Mesendoderm (in vitro differentiated cells): ENCODE measurements at places on chromosomes 3 and 15.
A peak's percentile ranks its signal among the peaks of the same experiment; 100 is the strongest.

- DNase-seq: peak; percentile 34
Observed at GRCh38 chr15:70863450-70864218, 9.7 kb upstream of the LARP6 start.

GRCh38 chr3:128987302-128988100 is 6.4 kb downstream of the CFAP92 start:
- DNase-seq: no peak

DNA sequence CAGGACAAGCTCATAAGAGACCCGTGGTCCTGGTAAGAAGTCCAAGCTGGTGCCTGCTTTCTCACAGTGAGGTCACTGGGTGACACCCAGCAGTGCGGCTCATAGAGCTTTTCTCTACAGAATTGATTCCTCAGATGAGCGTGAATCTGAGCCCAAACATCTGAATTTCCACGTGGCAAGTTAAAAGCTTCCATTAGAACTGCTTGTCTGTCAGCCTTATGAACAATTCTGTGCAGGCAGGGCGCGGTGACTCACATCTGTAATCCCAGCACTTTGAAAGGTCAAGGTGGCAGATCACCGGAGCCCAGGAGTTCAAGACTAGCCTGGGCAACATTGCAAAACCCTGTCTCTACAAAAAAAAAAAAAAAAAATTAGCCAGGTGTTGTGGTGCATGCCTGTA is 113.1 kb upstream of the ABHD17C start:
- DNase-seq: no peak

DNA sequence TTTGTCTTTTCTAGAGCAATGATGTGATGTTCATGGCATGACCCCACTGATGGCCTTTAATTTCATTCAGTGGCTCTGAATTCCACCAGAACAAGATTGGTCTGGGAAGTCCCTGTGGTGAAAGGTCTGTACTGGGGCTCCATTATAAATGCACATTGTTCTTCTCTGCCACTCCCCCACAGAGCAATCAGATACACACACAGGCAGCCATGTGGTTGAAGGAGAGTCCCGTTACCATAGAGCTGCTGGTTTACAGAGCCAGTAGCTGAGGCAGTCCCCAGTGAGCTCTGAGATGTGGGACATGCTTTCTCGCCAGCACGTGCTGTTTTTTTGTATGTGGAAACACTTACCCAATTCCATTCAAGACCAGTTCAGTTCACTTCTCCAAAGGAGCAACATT is 172.7 kb upstream of the TRIM42 start:
- peak; percentile 53 for DNase-seq

DNA sequence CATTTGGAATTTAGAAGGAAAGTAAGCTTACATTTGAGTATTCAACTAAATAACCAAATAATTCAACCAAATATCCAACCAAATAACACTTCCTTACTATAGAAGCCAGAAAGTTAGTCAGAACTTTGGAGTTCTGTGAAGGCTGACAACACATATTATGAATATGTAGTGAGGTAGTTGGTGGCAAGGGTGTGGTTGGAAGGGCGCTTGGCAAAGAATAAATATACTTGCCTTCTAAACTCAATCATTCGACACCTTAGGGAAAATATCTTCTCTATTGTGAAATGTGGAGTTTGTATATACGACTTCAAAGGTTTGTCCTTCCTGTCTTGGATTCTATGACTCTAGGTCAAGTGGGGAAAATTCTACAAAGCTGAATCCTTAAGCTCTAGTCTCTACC is 111.7 kb upstream of the OSTN start:
- no peak for DNase-seq

GRCh38 chr3:58111513-58112184 is 99.1 kb downstream of the DNASE1L3 start:
- DNase-seq: no peak

DNA sequence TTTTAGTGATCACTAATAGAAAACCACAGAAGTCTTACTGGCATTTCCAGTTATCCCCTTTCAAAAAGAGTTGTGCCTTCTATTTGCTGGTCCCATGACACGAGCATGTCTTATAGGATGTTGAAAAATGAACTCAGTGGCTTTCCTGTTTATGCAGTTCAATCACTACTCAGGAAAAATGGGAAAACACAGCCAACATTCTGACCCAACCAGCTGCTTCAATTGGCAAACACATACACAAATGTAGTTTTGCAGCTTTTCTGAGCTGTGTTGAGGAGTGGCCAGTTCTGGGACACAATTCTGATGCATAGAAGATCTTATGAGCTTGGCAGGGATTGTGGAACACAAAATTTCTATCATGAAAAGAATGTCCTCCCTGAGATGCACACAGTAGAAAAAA is 40.3 kb downstream of the FSTL1 start:
- DNase-seq: no peak

DNA sequence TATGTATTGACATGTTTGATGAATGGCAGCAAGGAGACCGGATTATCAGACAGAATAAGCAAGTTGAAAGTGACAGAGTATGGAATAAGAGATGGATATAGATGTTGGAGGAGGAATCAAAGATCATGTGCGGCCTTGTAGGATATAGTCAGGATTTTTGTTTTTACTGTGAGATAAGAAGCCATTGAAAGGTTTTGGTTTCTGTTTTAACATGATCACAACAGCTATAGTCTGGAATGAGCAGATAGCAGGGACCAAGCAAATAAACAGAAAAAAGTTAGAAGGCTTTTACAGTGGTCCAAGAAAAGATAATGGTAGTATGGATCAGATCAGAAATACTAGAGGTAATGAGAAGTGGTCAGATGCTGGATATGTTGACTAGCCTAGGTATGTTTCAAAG is 52.6 kb downstream of the SLC12A6 start:
- DNase-seq: no peak

DNA sequence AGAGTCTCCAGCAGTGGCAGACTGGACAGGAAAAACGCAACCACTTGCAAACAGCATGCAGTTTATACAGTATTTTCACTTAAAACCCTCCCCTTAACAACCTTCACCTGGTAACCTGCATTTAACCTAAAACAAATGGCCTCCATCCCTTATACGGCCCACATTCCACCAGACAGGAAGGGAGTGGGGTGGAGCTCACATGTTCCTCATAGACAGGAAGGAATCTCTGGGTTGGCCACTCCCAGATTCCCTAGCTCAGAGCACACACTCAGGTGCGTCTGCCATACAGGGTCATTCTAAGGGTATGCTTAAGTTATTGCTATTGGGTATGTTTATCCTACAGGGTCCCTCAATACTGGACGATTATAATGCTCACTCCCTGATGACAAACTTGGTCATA is 16.8 kb upstream of the ABHD2 start:
- peak; percentile 51 for DNase-seq

- no peak for DNase-seq
Observed at GRCh38 chr15:70415398-70415797, 317.7 kb upstream of the TLE3 start.

GRCh38 chr3:186849374-186849975 is 7.0 kb downstream of the ADIPOQ start:
- peak; percentile 76 for DNase-seq
